ENCODE measurements at places on chromosomes 2 and 18.

GRCh38 chr2:161327582-161327981 is 19.4 kb downstream of the PSMD14 start:
- no peak for DNase-seq

DNA sequence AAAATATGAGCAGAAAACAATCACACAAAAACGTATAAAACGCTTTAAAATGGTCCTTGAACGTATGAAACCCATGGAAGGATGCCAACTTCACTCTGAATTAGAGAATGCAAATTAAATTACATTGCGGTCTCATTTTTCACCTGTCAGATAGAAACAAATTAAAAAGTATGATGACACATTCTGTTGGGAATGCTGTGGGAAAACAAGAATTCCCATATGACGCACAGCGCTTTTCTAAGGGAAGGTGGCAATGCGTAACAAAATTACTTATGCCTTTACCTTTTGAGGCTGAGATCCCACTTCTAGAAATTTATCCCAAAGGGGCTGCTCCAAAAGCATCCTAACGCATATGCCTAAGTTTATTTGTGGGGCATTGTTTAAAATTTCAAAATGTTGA is 3.8 kb upstream of the RPS7 start:
- no peak for DNase-seq

DNA sequence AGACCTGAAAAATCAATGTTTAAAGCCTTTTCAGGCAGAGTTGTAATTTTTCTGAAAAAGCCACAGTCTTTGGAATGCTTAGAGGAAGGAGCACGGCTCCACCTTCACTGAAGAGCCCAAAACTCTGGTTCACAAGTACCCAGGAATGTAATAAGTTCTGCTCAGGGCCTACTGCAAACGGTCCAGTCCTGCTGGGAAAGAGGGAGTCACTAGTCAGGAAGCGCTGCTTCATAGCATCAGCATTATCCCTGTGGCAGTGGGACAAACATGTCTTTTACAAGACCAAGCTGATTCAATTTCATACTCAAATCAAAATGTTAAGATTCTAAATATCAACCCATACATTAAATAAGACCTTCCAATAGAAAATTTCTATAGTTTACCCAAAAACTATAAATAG is 152.9 kb upstream of the PGAP1 start:
- DNase-seq, result no peak

- DNase-seq, result no peak
Measured at GRCh38 chr18:3051718-3052410, 38.9 kb upstream of the LPIN2 start.

- peak; percentile 42 for DNase-seq
Measured at GRCh38 chr2:30894498-30895119, 87.4 kb upstream of the CAPN13 start.

- no peak for DNase-seq
Measured at GRCh38 chr2:189302274-189302948, 122.8 kb upstream of the COL5A2 start.

- DNase-seq, result no peak
Measured at GRCh38 chr2:239852272-239852671, 172.9 kb downstream of the NDUFA10 start.

- peak; percentile 30 for DNase-seq
Measured at GRCh38 chr2:217568289-217568971, 434.4 kb downstream of the TNS1 start.

DNA sequence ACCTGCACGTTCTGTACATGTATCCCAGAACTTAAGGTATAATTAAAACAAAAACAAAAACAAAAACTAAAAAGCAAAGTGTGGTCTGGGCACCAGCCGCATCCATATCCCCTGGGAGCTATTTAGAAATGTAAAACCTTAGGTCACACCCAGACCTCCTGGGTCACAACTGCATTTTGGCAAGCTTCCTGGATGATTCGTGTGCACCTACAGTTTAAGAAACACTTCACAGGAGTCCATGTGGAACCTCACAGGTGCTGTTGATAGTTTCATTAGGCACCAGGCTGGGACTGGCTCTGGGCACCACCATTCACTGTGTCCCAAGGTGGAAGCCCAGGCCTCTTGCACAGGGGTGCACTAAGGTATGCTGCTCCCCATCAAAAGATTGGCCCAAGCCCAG is 103.6 kb upstream of the BOD1L2 start:
- DNase-seq, result no peak

- DNase-seq, result no peak
Measured at GRCh38 chr2:203797712-203798111, 69.9 kb upstream of the CTLA4 start.

GRCh38 chr18:9108911-9109310 is 6.4 kb downstream of the NDUFV2 start:
- no peak for DNase-seq

DNA sequence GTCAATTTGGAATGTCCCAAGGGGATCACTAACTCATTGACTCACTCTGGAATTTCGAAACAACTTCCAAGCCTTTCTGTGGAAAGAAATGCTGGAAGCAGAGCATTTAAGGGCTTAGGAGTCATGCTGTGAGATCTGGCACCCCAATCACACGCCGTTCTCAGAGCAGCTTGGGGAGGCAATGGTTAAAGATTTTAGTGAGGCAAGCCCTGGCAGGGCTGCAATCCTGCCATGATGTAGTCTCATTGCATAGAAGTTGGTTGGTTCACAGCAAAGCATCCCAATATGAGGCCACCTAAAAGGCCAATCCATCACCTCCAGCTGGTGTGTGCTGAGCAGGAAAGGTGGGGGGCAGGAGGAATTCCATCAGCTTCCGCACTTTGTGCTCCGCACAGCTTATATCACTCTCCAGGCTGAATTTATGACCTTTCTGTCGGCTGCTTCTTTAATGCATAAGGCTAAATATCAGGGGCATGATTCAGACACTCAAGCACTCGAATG is 1043.9 kb upstream of the POU3F3 start:
- DNase-seq, result no peak

DNA sequence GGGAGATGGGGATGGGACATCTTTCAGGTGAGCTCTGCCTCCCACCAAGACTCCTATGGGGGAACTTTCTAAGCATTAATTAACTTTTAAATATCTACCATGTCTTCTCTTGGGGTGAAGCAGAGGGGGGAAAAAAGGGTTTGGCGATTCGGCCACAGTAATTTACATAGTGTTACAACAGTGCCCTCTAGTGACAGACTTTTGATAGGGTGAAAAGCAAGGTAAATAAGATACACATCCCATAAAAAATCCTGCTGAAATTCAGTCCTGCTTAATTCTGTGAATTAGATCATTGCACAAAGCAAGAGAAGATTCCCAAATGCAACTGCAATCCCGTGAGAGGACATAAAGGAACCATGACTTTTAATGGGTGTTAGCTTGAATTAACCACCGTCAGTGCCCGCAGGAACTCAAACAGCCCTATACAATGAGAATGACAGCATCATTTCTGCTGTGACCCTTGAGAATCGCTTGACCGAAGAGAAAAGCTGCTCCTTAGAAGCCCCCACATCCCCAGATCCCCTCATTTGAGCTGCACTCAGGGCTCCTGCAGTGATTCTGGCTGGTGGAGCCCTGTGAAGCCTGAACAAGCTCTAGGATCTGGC is 32.8 kb downstream of the FAM124B start:
- DNase-seq, result no peak

- no peak for DNase-seq
Measured at GRCh38 chr2:146374505-146374904, 1470.3 kb upstream of the ACVR2A start.

- DNase-seq, result peak; percentile 13
Measured at GRCh38 chr2:108921096-108922030, 67.7 kb downstream of the EDAR start.

GRCh38 chr18:54032412-54032811 is 192.1 kb downstream of the MBD2 start:
- no peak for DNase-seq

DNA sequence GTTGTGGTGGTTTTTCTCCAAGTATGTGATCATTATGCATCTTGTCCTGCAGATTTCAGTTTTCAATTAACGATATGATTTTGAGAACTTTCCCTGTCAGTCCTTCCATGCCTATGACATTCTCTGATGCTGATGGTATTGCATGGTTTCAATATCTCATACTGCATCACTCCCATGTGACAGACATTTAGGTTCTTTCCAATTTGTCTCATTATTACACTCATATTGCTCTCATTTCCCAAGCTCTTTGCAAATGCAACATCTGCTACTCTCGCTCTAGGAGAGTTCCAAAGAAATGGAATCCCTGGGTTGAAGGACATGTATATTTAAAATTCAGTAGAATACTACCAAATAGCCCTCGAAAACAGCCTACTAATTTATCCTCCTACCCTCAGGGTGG is 125.5 kb downstream of the MARCHF4 start:
- DNase-seq, result no peak

- no peak for DNase-seq
Measured at GRCh38 chr2:76050196-76050595, 339.5 kb upstream of the GCFC2 start.

GRCh38 chr2:25079050-25079635 is 37.3 kb downstream of the EFR3B start:
- DNase-seq, result no peak

GRCh38 chr18:3397031-3397750 is 52.8 kb upstream of the TGIF1 start:
- DNase-seq, result no peak

DNA sequence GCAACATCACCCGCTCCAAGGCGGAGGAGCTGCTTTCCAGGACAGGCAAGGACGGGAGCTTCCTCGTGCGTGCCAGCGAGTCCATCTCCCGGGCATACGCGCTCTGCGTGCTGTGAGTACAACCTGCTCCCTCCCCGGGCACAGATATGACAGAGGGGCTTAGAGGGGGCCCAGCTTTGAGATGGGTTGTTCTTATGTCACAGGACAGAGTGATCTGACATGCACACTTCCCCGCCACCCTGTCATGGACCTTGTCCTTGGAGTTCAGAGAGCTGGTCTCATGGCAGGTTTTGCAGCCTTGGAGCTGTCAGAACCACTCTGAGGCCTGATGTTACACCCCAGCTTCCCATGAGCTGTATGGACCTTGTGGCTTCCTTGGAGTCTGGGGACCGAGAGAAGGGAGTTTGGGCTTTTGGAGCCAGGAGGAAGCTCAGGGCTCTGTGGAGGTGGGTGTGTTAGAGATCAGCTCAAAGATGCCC is 398 bp downstream of the INPP5D start:
- no peak for DNase-seq

GRCh38 chr2:108889907-108890306 is 99.1 kb downstream of the EDAR start:
- no peak for DNase-seq

GRCh38 chr2:48287976-48288375 is 242.0 kb upstream of the STON1 start:
- DNase-seq, result no peak

DNA sequence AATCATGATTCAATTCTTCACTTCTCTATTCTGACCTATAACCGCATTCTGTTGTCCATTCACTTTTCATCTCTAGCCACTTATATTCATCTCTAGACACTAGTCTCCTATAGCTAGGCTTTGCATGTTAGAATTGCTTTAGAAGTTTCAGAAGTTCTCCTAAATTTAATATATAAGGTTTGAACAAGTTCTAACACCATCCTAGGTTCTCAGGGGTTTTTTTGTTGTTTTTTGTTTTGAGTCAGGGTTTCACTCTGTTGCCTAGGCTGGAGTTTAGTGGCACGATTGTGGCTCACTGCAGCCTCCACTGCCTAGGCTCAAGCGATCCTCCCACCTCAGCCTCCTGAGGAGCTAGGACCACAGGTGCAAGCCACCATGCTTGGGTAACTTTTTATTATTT is 19.9 kb downstream of the WDSUB1 start:
- DNase-seq, result no peak

GRCh38 chr2:103179798-103180197 is 418.0 kb downstream of the TMEM182 start:
- DNase-seq, result no peak

GRCh38 chr2:45134726-45135125 is 125.5 kb upstream of the SIX2 start:
- no peak for DNase-seq

- DNase-seq, result no peak
Measured at GRCh38 chr2:106108351-106108750, 85.8 kb downstream of the UXS1 start.

DNA sequence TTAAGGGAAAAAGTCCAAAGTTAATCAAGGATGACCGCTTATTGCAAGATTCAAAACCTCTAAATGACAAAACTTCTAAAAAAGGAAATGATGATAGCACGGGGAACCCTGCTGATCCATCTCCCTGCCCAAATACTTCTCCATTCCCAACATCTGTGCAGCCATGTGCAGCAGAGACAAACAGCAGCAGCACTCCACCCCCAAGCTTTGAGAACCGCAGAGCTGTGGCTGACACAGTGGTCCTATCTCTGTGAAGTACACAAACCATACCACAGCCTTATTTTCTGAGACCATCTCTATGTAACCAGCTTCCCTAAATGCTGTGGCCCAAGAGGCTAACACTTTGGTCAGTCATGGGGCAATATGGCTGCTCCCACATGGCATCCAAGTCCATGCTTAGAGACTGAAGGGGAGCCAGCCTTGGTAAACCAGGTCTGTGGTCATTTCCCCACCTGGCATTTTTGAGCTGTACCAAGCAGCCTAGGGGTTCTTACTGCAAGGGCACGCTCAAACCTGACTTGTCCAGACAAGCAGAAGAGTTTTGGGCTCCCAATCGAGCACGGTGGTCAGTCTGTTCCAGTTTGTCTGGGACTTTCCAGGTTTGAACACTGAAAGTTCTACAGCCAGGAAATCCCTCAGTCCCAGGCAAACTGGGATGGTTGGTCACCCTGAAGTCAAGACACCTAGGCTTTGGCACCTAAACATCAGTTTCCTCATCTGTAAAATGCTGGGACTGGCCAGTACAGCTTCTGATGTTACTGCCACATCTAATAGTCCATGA is 17.1 kb upstream of the NFE2L2 start:
- DNase-seq, result no peak

GRCh38 chr2:113965644-113966043 is 75.8 kb downstream of the ACTR3 start:
- no peak for DNase-seq

GRCh38 chr2:75464348-75464946 is 96.3 kb downstream of the EVA1A start:
- no peak for DNase-seq

GRCh38 chr2:12080360-12080759 is 333.9 kb downstream of the LPIN1 start:
- no peak for DNase-seq

All from femur (tissue), 1 donor.